WERI-Rb-1 (cell line): ENCODE measurements at places on chromosomes 1 and 21.

GRCh38 chr1:1599935-1600860 is at the start of gene FNDC10:
FNDC10 (minus strand) TSS chr1:1600135; CDS start chr1:1600015, 120 bp downstream.
- DNase-seq: peak; percentile 18

DNA sequence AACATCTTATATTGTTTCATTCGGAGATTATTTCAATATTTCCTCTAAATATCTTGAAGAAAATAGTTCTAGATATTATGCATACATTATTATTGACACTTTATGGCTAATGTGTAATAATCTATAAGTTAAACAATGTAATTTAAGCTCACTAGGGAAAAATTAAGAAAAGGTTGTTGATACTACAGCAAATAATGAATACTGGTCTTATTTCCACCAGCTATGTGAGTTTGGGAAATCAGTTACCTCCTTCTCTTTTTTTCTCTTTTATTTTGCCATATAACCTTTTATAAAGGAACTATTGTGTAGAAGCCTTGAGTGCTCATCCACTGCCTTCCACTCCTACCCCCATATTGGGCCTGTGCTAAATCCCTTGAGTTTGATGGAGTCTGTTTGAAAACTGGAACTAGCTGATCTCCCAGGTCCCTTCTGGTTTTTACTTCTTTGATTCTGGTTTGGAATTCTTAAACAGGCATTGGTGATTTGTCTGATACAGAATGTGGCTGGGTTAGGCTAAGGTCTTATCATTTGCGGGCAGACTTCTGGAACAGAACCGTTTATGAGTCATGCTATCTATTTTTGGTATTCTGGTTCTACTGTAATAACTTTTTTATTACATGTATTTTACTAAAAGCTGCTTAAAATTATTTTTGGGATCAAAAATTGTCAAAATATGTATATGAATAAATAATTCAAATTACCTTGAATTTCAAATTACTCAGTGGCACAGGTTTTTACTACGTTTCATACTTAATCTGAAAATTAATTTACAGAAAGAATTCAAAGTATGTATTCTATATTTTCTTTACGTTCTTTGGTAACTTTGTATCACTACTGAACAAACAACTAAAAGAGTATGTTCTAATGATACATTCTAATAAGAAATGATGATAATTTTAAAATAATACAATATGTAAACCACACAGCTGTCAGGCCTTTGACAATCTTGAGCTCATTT is 5.0 kb upstream of the CDC14A start:
- DNase-seq: no peak

DNA sequence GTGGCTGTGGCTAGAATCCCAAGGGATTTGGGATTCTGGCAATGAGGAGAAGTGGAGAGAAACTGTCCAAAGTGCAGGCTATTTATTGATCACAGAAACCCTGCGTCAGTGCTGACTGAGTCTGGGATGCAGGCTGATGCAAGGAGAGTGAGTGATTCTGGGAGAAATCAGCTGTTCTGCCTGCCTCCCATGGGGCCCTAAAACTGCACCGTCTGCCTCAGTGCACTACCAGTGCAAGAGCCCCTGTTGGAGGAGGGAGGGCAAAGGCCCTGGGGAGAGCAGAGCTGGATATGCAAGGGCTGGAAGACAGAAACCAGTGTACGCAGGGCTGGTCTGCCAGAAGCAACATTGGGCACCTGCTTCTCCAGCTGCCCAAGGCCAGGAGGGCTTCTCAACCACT is 42.6 kb downstream of the C1orf198 start:
- DNase-seq: no peak

DNA sequence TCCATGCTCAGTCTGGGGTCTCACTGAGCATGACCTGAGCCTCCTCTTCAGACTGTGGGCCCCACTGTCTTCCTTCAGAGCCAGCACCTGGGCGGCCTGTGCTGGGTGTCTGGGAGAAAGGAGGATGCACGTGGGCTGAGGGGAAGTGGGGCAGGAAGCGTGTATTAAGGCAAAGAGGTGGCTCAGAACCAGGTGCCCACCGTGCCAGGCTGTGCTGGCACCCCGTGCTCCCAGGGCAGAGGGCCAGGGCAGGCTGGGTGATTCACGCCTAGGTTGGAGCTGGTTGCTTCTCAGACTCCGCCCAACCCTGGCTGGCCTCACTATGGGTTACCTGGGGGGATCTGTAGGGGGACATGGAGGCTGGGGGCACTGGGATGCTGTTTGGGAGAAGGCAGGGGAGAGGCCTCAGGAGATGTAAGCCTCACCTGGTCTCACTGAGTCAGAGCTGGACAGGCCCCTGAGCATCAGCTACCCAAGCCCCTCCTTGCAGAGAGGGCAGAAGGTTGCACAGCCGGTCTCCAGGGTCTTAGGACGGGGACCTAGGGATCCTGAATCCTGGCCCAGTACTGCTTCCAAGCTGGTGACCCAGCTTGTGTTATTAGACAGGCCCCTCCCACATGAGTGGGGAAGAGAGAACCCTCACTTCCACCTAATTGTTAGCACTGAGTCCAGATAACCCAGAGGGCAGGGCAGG is 18.6 kb upstream of the PADI1 start:
- no peak for DNase-seq
